Ovary (tissue), 10 donors: ENCODE measurements at places on chromosomes 3 and 15.
A peak's percentile ranks its signal among the peaks of the same experiment; 100 is the strongest.

DNA sequence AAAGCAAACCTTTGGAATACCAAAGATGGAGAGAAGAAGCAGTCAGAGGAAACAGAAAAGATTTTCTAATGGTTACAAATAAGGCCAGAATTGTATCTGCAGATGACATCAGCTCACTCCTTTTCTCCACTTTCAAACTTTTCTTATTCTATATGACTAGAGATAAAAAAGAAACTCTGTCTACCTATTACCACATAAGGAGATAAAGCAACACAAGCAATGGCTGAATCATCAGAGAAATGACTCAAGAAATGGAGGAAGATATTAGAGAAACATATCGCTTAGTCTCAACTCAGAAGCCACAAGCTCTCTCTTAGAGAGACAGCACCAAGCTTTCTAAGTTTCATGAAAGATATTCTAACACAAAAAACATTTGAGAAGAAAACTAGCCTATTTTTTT is 784.0 kb downstream of the ZPLD1 start:
- no peak for DNase-seq

- no peak for DNase-seq
These were observed 490.8 kb downstream of the IGSF11 start for GRCh38 chr3:118543832-118544231.

DNA sequence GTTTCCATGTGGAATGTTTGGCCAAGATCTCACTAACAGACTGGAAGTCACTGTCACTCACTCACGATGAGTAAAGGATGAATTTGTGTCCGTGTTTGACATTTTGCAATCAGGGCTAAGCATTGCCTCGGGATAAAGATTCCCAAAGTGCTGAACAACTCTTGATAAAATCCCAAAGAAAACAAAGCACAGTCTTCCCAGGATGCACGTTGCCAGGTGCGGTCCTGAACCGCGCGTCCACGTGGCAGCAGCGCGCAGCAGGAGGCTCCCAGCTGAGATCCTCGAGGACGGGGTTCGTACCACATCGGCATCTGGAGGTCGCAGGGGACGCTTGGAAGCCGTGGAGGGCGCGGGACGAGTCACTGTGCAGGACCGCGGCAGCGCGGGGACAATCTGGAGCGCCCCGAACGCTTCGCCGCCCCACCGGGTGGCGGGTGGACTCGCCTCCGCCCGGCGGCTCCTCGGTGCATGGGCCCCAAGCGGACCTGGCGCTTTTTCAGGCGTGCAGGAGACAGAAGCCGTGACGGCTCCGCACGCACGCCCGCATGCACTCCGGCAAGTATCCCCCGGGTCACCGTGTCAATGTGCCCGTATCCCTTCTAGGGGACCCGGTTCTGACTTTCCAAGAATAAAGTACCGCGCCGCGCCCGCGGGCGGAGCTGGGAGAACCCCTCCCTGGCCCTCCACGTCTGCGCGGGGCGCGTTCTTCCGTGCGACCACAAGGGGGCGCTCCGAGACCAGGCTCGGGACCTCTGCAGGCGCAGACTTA is 17.7 kb downstream of the CPN2 start:
- DNase-seq, result peak; percentile 93

GRCh38 chr3:10992017-10992942 is at the start of gene SLC6A1:
TSS of gene SLC6A1 (plus strand) at chr3:10992748. CDS start at chr3:11017212, 24,464 bp downstream.
- peak; percentile 69 for DNase-seq

DNA sequence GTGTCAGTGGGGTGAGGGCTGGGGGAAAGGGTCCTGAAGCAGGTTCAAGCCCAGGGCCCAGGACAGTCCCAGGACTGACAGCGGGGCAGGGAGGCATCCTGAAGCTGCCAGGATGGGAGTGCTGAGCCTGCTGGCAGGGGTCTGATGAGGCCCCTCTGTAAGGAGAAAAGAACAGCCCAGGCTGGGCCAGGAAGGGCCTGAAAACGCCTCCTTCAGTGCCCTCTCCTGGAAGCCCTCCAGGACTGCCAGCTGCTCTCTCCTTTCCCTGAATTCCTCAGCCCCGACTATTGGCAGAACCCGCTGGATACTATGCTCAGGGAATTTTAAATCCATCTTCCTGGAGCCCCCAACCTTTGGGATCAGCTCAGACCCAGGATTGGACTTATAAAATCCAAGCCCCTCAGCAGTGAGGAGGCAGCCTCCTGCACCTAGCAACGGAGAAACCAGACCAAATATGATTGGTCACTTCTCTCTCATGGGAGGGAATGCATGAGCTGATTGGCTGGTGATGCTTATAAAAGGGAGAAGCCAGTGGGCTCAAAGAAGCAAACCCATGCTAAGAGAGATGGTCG is 203.5 kb upstream of the LINGO1 start:
- no peak for DNase-seq

DNA sequence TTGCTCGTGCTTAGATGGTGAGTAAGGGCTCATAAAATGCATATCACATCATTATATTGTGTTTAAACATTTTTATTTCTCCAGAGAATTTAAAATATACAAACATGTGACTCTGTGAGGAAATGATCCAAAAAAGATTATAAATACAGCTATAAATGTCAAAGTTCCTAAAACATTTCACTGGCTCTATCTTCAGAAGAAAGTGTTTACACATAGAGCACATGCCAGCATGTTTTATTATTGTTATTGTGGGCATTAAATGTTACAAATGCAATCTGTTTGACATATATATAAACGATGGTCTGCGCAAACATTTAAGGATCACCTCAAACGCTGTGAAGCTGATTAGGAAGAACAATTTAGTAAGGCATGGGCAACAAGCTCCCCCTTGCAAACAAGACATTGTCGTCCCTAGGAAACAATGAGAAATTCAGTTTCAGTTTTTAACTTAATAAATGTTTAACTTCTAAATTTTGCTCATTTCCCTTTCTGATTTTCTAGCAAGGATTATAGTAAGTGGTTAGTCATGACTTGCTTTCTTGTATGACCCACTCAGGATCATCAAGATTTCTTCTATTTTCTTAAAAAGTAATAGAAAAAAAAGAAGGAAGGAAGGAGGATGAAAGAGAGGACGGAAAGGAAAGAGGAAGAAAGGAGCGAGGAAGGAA is 207.5 kb downstream of the SATB1 start:
- no peak for DNase-seq

DNA sequence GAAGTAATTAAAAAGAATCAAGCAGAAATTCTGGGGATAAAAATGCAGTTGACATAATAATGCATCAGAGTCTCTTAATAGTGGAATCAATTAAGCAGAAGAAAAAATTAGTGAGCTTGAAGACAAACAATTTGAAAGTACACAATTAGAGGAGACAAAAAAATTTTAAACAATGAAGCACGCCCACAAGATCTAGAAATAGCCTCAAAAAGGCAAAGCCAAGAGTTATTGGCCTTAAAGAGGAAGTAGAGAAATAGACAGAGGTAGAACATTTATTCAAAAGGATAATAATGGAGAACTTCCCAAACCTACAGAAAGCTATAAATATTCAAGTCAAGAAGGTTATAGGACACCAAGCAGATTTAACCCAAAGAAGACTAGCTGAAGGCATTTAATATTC is 113.3 kb downstream of the TBC1D2B start:
- DNase-seq, result no peak

DNA sequence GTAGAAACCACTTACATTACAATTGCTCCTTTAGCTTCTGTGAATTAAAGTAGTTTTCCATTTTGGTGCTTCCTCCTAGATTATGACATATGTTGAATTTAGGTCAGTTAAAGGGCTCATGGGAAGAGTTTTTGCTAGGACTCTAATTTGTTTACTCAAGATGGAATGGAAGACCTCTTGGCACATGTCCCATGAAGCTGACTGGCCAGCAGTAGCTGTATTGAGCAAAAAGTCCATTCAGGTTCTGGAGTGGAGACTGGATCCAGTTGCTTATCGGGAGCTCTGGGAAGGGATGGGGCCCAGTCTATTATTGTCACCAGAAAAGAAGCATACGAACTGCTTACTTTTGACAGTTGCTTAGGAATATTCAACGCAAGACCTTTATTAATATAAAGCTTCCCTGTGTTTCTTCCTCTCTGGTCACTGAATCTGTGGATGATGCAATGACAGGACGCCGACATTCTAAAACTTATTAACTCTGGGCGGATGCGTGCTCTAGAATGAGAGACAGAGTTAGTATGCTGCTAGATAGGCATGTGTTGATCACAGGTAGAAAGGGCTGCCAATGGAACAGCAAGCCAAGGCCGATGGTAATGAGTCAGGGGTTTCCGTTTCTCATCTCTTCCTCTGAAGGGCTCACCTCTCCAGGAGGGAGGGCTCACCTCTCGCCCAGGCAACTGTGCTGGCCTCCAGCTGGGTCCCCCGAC is 155.8 kb downstream of the NR1D2 start:
- no peak for DNase-seq

- no peak for DNase-seq
These were observed 464.1 kb upstream of the RARB start for GRCh38 chr3:24963762-24964625.

GRCh38 chr15:22939652-22940061 is 40.5 kb downstream of the CYFIP1 start:
- no peak for DNase-seq

- no peak for DNase-seq
These were observed 82.9 kb upstream of the GSK3B start for GRCh38 chr3:120177151-120177550.

- DNase-seq, result no peak
These were observed 49.2 kb downstream of the PIERCE2 start for GRCh38 chr15:55457401-55458022.

DNA sequence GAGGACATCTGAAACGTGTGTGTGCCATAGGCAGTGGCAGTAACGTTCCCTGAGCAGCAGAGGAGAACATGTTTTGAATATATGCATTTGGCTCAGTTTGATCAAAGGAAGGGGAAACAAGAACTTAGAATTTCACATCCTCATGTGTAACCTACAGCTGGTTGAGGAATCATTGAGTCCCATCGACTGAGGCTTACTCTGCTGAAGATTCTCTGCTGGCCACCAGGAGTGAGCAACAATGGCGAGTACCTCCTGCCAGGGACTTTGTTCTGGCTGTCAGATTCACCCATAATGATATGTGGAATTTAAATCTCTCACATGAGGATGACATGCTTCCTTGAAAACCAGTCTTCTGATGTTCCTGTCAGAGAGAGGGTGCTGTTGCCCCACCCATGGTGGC is 21.3 kb downstream of the GORASP1 start:
- no peak for DNase-seq

GRCh38 chr15:62641825-62642224 is 400.7 kb upstream of the TPM1 start:
- DNase-seq, result no peak

DNA sequence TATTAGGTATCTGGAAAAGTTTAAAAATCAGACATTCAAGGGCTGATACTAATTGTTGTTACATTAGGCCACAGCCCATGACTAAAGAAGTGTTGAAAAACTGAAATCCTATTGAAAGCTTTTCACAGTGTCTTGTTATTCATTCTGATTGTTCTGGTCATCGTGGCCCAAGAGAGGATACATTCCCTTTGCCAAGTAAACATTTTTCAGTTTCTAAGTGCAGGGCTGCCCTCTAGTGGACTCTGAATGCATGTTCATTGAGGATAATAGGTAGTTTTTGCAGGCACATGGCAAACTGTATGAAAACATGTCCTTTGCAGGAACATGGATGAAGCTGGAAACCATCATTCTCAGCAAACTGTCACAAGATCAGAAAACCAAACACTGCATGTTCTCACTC is 181.1 kb downstream of the MYRIP start:
- no peak for DNase-seq

DNA sequence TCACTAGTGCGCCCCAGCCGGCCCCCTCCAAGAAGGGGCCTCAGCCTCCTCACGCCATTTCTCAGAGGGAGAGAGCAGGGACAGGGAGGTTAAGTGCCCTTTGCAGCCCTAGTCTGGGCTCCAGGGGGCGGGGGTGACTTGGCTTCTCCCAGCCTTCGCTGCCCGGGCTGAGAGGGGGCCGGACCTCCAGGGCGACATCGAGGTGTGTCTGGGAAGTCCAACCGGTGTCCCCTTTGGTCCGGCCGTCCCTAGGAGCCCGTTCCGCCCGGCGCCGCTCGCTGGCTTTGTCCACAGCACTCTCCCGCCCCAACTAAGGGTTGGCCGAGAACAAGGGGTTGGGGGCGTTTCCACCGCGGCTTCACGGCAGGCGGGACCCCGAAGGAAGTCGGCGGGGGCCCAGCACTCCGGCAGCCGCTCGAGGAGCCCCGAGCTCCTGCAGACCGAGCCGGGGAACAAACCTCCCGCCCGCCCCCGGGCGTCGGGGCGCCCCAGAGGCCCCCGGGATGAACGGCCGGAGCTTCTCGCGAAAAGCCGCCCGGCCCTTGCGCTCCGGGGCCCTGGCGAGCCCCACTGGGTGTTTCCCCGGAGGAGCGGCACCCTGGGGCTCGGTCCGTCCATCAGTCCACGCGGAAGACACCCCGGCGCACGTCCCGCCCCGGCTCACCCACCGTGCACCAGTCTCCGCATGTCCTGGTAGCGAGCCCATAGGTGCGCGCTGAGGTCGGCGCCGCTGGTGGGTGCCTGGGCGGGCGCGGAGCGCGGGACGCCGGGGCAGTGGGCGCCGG is 627 bp downstream of the NT5DC2 start:
- DNase-seq, result peak; percentile 66

- no peak for DNase-seq
These were observed 51.9 kb downstream of the SERPINI1 start for GRCh38 chr3:167787440-167787839.

GRCh38 chr3:133992381-133992780 is 37.3 kb downstream of the SLCO2A1 start:
- DNase-seq, result no peak

- DNase-seq, result no peak
These were observed 342.1 kb upstream of the CBLB start for GRCh38 chr3:106210923-106211322.

GRCh38 chr3:107430996-107431245 is 53.7 kb downstream of the CCDC54 start:
- DNase-seq, result no peak

GRCh38 chr3:122403489-122403888 is 12.4 kb downstream of the WDR5B start:
- DNase-seq, result no peak

- DNase-seq, result no peak
These were observed 2.7 kb downstream of the ZNF662 start for GRCh38 chr3:42908675-42909074.

DNA sequence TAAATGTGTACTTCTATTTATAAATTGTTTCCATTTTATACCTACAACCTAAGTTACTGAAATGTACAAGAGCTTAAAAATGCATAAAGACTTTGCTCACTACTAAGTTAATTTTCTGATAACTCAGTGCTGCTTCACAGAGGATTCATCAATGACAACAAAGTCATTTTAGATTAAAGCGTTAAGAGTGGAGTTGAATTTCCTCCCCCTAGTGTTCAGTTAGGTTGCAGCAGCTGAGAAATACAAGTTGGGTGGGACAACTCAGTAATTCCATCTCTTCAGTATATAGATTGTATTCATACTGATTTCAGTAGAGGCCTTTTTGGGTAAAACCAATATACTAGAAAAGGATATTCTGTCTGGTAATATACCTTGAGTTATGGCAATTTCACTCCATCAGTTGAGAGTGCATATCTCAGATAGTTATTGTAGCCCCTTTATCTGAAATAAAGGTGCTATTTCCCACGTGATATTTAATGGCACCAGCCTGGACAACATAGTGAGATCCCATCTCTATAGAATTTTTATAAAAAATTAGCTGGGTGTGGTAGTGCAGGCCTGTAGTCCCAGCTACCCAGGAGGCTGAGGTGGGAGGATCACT is 6.9 kb upstream of the RPL35A start:
- DNase-seq, result no peak
